Skeletal muscle cell (primary cell): ENCODE measurements at places on chromosomes 12 and 14.

DNA sequence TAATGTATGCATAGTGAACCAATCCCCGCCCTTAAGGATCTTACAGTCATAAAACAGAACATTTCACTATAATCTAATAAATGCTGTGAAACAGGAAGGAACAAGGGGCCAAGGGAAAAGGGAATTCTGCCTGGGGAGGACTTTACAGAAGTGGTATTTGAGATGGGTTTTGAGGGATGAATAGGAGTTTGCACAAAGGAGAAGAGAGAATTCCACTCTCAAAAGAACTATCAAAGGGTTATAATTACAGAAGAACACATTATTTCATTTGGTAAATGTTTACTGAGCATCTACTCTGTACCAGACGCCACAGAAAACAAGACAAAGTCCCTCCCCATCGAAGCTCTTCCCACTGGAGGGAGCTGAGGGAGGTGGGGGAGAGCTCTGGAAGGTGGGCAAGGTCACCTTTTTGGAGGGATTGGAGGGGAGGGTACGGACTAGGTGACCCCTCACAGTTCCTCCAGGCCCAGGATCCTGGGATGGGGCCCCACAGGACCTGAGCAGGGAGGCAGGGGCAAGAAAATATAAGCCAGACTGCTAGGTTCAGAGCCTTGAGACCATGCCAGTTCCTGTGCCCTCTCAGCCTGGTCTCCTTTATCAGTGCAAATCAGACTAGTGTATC is 24.5 kb downstream of the PHETA1 start:
- DNase-seq = no peak

GRCh38 chr12:113108308-113108707 is 27.3 kb downstream of the RASAL1 start:
- no peak for DNase-seq

DNA sequence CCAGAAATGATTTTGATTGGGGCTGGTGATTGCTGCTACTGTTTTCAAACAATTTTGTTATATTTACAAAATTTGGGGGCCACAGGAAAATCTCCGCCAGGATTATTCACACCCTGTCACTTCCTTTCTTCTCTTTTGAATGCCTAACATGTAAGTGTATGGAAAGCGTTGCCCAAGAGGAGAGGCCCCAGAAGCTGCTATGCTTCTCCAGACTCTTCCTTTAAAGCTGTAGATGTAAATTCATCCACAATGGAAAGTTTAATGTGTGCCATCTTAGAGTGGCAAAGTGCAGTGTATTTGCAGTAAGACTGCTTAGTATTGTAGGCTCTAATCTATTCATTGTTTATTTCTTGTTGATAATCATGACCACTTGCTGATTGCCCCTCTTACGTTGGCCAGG is 136.7 kb upstream of the LRIG3 start:
- DNase-seq = no peak

DNA sequence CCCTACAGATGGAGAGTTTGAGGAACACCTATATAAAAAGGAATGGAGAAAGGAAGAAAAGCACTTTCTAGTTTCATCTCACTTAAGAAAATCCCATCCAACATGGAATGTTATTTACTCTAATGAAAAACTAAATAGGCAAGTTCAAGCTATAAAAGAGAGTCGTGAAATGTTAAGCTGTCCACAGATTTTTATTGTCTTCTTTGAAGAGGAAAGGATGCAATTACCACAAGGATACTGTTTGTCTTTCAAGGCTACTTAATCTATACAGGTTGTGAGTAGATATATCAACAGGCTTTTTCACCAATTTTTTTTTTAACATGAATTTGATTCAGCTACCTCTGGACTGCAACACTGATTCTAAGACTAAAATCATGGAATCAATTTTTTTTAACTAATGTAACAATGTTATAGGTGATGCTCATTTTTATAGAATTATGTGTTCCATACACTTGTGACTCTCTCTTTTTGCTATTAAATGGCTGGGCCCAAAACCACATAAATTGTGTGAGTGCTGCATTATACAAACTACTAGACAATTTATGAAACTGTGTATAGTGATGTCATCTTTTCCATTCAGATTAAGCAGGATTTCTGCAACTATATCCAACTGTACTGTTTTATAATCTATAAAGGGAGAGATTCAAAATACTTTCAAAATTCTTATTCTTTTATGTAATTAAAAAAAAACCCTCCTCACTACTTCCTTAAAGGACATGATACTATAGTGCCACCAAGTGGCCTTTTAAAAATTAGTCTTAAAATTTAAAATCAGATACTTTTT is 26.8 kb upstream of the BMAL2 start:
- no peak for DNase-seq

- DNase-seq = no peak
Measured at GRCh38 chr12:27975222-27976136, 2.9 kb upstream of the PTHLH start.

DNA sequence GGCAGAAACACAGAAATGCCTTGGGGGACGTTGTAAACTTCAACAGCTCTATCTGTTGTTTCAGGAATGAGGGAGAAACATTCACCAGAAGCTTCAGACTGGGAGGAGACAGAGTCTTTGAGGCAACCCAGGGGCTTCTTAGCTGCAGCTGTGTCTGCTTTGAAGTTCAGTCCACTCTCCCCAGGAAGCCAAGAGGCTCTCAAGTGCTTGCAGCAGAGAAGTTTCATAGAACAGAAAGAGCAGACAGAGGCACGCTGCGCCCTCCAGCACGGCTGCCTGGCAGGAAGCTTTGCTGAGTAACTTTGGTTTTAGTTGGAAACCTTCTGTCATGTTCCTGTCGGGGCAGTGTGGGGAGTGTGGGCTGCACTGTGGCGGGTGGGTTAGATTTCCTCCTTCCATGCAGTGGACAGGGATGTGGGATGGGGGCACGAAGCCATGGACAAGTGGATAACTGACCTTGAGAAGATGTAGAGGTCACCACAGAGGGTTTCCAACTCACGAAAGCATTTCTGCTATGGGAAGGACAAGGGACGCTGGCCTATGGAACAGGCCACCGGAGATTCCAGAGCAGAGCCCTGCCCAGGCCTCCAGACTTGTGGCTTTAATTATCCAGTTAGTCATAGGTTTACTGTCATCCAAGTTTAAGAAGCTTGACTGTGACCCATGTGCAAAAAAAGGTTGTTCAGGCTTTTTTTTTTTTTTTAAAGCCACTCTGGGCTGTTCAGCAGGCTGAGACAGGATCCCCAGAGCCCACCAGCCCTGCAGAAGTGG is 107.7 kb downstream of the ARF6 start:
- no peak for DNase-seq
